ENCODE measurements at places on chromosomes 6 and 20. TPM values are rescaled to one million over a fixed set of nuclear protein-coding genes. Genes with fewer than 3 reads are reported as not detected.
A peak's percentile ranks its signal among the peaks of the same experiment; 100 is the strongest.

DNA sequence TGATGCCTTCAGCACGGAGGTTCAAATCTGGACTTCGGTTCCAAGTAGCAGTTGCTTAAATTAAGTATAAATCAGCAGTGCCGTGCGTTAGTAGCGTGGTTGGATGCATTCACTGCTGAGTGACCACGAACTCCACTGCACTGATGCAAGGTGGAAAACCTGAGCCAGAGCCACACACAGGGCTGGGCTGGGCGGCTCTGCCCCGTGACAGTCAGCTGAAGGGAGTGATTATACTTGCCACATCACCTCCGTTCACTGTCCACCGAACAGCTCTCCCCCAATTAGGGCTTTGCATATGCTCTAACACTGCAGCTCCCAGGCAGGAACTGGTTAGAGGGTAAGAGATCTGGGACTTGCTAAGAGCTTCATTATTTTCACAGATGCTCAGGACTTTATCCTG is 22.2 kb downstream of the PPP1R3G start:
- no peak for DNase-seq

TCFL5 gene
- total RNA-seq = 10.3 TPM

- no peak for DNase-seq
Measured at GRCh38 chr6:44192428-44193041, 24.2 kb upstream of the MYMX start.

DNA sequence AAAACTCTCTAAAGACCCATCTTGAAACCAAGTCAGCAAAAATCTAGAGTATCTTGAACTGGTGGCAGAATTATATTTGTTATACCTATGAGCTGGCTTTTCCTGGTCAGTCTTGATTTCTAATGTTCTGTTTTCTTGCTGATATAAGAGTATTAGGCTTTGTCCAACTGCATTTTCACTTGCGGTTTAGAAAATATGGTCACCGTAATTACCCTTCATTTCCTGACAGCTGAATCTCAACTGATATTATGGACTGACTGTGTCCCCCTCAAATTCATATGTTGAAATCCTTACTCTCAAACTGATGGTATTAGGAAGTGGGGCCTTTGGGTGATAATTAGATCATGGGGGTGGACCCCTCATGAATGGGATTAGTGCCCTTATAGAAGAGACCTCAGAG is 72.1 kb downstream of the TXLNB start:
- no peak for DNase-seq

DNA sequence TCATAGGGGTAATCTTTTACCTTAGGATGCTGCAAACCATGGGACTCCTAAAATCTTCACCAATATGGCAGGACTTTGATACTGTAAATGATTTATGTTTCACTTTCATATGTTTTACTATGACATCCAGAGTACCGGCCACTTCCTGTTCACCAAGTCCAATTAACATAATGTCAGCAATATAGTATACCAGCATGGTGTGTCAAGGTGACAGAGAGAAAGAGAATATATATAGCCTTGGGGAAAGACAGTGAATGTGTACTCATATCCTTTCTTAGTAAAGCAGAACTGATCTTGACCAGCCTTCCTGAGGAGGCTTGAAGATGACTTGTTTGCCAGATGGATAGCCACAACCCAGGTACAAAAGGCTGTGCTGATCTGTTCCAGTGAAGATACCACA is 127.9 kb downstream of the NRN1 start:
- no peak for DNase-seq

ALDH5A1 gene
- 2.0 TPM for total RNA-seq

LGSN gene
- total RNA-seq = 0.23 TPM

- DNase-seq = no peak
Measured at GRCh38 chr6:52019092-52019491, 68.3 kb downstream of the PKHD1 start.

GRCh38 chr6:14673201-14673600 is 555.6 kb downstream of the CD83 start:
- DNase-seq = no peak

- peak; percentile 28 for DNase-seq
Measured at GRCh38 chr20:50379049-50379990, 130.9 kb upstream of the PTPN1 start.
